Globus pallidus (tissue), 1 donor: ENCODE measurements at places on chromosomes 2 and 18.

DNA sequence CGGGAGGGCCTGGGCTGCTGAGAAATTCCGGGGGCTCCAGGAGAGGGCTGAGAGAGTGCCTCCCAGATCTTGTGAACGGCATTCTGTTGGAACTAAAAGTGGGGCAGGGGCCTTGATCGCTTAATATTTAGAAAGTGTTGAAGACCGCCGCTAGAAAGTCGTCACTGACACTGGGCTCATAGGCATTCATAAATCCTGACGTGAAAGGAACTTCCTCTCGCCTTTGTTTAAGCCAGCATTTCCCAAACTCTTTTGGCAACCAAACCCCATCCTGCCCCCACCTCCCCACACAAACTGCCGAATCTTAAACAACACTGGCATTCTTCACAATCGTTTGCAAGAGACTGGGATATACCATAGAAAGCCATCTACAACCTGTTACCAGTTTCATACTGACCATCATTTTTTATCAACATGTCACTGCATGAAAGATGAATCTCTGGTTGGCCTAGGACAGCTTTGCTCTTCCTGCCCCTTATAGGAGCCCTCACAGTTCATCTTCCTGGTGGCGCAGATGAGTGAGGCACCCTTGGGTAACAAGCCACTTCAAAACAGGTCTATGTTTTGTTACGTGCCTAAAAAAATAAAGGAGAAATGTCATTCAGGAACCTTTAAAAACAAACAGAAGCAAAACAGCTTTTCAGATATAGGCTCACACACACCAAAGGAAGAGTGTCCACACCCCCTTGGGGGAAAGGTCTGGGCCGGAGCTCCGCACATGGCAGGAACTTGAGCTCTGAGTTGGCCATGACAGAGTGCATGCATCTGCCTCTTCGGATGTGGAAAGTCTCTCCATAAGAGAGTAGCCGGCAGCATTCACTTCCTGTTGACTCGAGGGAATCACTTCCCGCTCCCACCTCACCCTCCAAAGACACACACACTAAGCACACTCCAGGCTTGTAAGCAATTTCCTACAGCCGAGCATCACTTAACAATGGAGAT, 13.0 kb downstream of the MTERF4 start:
- no peak for DNase-seq

DNA sequence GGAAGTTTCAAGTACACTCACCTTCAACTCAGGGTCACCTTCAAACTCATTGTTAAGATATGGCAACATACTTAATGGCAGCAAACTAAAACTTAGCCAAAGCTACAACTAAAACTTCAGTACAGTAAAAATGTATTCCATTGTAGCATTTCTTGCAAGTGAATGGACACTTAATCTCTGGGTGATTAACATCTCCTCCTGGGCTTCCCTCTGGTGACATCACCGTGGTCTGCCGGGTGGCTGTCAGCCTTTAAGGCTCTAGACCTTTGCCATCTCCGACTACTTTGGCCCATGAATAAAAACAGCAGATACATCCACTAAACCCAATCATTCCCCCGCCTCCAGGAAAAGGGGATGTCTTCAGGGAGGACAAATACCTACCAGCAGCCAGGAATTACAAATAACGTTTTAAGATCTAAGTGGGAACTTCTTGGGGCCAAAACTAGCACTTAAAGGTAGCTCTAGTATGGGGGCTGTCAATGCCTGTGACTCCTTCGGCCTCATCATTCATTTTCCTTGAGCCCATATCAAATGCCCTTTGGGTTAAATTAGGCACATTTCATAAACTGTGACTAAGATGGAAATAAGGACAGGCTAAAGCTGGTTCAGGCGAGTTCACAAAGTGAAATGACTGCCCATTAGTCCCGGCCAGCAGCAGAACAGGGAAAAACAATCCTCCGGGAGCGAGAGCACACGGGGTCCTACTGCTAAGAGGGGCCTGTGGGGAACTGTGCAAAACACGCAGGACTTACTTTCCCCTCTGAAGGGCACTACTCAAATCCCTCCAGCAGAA, 1.1 kb downstream of the TFCP2L1 start:
- DNase-seq: no peak

GRCh38 chr2:172480301-172481218, 53.2 kb downstream of the ITGA6 start:
- DNase-seq: no peak

DNA sequence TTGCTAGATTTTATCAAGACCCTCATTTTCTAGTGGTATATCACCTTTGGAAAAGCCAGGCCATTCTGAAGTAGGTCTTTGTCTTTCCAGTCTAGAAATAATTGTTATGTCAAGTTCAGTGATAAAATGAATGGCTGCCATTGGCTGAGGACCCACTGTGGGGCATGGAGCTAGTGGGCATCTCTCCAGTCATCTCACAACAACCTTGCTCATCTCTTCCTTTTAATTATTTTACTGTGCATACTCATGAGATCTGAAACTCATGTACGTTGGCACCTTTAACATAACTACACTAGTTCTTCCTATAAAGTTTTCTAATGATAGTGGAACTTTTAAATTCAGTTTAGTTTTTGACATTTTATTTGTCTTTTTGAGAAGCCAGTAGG, 240.9 kb downstream of the SLC8A1 start:
- no peak for DNase-seq

GRCh38 chr2:15750433-15750814, 158.8 kb downstream of the DDX1 start:
- no peak for DNase-seq
